ENCODE measurements at places on chromosomes 6 and 20.

DNA sequence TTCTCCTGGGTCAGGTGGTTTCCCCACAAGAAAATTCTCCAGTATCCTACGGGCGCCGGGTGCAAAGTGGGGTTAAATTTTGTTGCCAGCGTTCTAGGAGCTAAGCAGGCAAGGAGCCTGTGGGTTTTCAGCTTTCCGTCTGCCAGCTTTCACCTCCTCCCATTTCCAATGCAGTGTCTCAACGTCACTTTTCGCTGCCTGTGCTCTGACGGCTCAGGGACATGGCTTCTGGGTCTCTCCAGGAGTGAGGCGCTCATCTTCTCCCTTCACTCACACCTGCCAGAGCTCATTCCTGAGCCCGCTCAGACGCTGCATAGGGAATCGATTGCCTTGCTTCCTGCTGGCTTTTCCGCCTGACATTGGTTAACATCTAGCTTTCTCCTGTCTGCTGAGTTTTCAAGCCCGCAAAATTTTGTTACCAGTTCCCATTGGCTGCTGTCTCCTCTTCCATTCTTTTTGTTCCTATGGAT, 7.3 kb upstream of the NAA20 start:
- DNase-seq = no peak

GRCh38 chr20:52124821-52125220, 66.8 kb downstream of the ZFP64 start:
- DNase-seq = no peak

DNA sequence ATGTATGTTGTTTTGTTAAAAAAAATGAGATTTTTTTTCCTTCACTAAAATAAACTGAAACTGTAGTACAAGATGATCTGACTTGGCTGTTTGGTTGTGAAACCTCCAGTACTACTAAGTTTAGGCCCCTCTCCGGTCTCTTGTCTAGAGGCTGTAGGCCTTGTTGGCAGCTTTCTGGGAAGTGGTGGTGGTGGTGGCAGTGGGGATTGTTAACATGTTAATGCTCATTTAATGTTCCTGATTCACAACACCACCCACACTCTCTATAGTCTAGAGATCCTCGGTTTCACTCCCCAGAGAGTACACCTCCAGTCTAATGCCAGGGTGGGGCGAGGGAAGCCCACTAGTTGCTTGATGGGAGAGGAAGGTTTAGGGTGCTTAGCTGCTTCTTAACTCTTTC, 24.1 kb downstream of the STK4 start:
- no peak for DNase-seq

- DNase-seq = no peak
These were observed 60.0 kb upstream of the ZFAND3 start for GRCh38 chr6:37759221-37760144.

GRCh38 chr6:25681848-25682247, 29.8 kb downstream of the SCGN start:
- no peak for DNase-seq

DNA sequence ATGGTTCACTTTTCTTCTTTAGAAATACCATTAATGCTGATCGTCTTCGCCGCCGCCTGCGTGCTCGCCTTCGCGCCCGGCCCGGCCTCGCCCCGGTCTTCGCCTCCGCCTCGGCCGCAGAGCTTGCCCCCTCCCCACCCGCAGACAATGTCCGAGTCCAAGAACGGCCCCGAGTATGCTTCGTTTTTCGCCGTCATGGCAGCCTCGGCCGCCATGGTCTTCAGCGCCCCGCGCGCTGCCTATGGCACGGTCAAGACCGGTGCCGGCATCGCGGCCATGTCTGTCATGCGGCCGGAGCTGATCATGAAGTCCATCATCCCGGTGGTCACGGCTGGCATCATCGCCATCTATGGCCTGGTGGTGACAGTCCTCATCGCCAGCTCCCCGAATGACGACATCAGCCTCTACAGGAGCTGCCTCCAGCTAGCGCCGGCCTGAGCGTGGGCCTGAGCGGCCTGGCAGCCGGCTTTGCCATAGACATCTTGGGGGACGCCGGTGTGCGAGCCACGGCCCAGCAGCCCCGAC, 4.8 kb upstream of the PRPH2 start:
- DNase-seq = no peak

DNA sequence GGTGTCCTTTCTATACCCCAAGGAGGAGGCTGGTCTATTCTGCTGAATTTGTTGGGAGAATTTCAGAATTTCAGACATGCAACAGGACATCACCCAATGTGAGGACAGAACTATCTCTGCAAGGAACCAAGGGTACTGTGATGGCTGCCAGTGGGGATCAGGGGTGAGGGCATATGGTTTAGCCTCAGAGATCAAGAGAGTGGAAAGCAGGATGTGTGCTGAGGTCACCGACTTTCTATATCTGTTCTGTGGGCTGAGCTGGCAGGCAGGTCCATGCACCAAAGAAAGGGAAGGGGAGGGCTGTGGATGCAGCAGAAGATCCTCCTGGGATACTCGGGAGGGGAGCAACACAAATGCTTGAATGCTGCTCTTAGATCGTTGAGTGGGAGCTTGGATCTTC, 28.8 kb downstream of the MYT1 start:
- DNase-seq = no peak

DNA sequence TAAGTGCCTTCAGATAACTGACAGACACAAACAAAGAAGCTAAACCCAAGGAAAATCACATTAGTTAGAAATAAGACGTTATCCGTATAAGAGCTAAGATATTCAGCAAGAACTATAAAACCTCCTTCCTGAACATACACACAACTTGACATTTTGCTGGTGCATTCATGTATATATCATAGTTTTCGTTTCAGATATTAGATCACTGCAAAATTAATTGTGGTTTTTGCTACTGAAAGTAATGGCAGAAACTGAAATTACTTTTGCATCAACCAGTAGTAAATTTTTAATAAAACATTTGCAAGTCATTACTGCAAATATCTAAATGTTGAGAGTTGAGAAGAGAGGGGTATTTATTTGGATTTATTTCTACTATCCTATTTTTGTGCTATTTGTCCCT, 26.1 kb upstream of the KCNQ5 start:
- no peak for DNase-seq

DNA sequence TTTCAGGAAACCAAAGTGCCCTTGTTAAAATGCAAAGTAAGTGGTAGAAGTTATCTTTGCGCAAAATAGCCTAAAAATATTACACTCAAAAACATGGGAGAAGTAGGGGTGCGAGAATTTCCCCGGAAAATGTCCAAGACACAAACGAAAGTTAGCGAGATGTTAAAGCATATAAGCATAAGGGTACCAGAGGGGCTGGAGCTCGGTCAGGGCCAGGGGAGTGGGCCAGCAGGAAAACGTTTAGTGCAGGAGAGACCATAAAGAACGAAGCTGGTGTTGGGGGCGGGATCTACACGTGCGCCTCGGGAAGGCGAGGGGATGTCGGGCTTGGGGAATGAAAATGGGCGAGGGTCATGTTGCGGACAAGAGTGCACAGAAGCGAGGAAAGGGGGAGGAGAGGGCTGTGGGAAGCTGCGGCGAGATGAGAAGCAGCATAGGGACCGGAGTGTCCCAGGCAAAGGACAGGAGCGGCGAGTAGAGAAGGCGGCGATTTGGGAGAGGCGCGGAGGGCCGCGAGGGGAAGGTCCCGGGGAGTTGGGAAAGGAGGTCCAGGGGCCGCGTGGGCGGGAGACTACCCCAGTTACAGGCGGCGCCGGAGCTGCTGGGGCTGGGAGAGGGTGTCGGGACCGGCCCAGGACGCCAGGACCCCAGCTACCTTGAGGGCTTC, 600 bp downstream of the XPO5 start:
- DNase-seq = no peak

GRCh38 chr6:114419175-114419574, 76.4 kb upstream of the HS3ST5 start:
- no peak for DNase-seq

- DNase-seq = no peak
These were observed 19.8 kb downstream of the ERGIC3 start for GRCh38 chr20:35561671-35562070.

GRCh38 chr20:35607003-35607735, 8.5 kb upstream of the SPAG4 start:
- DNase-seq = no peak

DNA sequence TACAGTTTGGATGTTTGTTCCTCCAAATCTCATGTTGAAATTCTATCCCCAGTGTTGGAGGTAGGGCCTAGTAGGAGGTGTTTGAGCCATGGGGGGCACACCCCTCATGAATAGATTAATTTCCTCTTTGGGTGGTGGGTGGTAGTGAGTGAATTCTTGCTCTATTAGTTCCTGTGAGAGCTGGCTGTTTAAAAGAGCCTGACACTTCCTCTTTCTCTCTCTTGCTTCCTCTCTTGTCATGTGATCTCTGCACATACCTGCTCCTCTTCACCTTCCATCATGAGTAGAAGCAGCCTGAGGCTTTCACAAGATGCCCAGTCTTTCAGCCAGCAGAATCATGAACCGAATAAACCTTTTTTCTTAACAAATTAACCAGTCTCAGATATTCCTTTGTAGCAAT, 340.2 kb upstream of the CHD6 start:
- DNase-seq = no peak

DNA sequence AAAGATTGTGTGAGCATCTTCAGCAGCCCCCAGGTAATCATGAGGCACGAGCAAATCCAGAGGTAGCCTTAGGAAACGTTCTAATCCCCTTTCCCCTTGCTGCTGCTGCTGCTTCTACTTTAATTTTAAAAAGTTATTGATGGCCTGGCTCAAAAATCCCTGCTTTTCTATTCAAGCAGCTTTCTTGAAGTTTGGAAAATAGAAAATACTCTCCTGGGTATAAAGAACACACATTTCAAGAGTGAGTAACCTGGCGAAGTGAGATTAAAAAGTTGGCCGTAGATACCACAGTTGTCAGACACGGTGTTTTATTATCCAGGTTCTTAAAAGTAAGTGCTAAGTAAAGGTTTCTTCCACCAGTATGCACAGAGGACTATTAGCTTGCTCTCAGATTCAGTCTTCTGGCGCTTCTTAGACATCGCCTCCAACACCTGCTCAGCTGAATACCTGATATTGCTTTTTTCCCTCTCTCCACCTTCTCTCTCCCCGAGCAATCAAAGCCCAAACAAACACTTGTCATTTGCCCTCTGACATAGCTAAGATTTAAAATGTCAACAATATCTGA, 150.7 kb downstream of the EDN3 start:
- DNase-seq = no peak
